ENCODE measurements at places on chromosomes 2 and 18.

DNA sequence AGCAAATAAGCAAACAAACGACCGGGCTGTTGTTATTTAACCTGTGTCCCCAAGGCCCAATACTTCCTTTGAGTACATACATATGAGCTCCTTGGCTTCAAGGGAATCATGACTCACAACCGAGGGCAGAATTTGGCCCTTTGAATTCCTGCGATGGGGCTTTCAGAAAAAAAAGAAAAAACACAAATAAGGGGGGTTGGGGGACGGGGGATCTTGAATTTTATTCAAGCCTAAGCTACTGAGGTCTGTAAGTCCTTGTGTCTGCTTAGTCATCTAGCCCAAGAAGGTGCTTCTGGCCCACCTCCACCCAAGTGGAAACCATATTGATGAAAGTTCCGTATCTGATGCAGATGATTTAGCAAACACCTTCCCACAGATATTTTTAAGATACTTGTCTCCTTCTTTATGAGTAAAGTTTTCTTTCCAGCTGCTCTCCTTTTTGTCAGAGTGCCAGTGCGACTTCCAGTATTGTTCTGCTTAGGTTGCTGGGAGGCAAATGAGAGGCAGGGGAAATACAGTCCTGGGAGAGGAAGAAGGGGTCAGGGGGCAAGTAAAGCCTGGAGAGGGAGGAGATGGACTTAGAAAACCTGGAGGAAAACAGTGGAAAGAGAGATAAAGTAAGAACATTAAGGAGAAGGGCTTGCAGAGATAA, 169.6 kb downstream of the ZEB2 start:
- DNase-seq: no peak

DNA sequence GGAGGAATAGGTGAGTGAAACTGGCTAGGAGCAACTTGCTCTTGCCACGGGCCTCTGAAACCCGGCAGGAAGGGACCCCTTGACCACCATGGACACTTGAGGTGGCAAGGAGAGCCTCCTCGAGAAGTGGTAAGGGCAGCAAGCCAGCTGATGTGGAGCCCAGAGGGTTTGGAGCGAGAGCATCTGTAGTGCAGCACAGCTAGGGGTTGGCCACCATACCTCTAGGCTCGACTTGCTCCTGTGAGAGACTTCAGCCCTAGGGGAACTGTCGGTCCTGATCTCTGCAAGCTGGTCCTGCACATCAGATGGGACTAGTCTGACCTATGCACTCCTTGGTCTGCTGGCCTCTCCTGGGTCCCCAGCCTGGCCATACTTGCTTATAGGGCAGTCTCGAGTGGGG, 158.4 kb downstream of the CCDC178 start:
- DNase-seq: no peak

DNA sequence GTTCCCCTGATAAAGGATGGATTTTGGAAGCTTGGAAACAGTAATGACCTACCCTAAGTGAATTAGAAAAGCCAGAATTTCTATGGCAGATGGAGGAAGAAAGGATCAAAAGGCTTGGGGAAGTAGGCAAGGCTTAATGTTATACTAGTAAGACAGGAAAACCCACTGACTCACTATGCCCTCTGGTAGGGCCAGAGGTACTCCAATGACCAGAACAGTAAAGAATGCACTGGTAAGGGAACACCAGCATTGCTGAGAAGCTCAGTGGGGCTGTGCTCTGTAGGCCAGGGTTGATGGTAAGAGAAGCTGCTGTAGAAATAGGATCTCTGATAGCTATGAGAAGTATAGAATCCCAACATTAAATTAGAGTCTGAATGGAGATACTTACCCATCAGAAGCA, 126.4 kb downstream of the GFPT1 start:
- DNase-seq: no peak

DNA sequence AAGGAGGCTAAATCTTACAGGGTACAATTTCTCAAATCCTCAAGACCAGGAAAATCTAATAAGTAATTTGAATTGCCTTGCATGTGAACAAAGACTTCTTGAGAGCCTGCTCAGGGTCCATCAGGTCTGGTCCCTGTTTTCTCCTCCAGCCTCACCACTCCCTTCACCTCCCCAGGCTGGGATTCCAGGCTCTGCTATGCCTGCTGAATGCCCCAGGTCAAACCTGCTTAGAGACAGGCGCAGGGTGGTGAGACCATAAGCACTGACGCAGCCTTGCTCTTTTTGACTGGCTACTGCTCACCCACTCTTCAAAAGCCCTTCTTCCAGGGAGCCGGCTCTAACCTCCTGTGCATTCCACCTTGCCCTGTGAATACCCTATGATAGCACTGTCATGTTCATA, 356.4 kb upstream of the ACVR2A start:
- no peak for DNase-seq

DNA sequence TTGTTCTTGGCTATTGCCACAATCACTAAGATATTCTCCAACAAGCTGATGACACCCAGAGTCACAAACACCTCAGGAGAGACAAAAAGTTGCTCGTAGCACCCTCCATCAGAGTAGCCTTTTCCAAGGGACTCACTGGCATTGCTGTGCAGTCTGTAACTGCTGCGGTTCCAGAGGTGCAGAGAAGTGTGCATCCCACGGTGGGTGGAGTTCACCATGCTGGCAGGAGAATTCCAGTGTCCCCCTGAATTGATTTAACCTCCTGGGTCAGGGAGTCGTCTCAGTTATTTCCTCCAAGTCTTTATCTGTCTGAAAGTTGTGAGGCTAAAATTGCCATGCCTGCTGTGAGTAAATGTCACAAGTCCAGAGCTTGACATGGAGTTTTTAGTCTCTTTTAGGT, 443 bp downstream of the MC4R start:
- no peak for DNase-seq

GRCh38 chr2:67217398-67217797, 179.7 kb upstream of the ETAA1 start:
- DNase-seq: no peak

DNA sequence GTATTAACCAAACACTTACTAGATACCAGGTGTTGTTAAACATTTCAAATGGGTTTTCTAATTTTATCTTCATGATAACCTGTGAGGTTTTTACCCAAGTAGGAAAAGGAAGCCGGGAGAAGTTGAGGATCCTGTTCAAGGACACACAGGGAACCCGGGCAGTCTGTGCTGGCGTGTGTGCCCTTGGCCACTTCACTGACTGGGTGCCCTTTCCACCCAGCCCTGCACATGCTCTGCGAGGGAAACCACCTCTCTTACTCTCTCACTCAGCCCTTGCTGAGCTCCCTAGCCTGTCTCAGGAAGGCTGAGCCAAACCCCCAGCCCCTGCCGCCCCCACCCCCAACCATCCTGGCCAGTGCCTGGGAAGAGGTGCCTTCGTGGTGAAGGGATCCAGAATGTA, 51.8 kb downstream of the TEX44 start:
- DNase-seq: no peak

- no peak for DNase-seq
Observed at GRCh38 chr2:234241656-234242458, 191.4 kb downstream of the SPP2 start.

- no peak for DNase-seq
Observed at GRCh38 chr2:242054881-242055801, 185.6 kb downstream of the RTP5 start.
